ENCODE measurements at places on chromosomes 6 and 20.

GRCh38 chr6:133553652-133554051, 312.5 kb downstream of the EYA4 start:
- DNase-seq = peak; percentile 35

DNA sequence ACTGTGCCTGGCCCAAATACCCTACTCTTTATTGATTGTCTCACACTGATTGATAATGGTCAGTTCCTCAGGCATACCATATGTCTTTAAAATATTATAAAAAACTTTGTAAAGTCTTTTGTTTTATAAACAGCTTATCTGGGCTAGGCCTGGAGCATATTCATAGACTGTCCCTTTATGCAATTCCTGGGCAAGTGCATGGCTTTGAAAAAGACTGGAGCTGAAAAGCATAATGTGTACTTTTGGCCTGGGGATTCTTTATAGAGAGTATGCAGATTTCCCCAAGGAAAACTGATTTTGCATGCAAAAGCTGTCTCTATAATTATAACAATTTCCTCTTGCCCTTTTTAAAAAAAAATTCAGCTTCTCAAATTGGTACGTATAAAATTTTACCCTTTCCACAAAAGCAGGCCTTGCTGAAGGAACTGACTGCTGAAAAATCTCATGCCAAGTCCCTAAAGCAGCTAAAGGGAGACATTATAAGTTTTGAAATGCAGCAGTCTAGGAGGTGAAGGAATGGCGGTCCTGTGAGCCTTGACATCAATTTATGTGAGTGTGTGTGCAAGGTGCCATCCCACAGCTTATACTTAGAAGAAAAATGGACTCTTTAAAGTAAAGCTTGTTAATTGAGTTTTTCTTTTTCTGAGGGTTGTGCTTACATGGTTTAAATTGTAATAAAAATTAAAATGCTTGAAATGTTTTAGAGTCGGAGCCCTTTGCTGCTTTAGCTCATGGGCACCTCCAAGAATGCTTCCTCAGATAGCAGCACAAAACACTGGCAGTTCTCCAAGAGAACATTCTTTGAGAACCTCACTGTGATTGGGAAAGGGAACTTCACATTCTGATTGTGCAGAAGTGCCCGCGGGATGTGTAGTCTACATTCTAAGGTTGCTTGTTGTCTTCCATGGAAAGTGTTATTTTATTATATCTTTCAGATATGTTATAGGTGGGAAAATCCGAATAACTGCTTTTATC, 43.9 kb downstream of the PLCB4 start:
- DNase-seq = no peak

DNA sequence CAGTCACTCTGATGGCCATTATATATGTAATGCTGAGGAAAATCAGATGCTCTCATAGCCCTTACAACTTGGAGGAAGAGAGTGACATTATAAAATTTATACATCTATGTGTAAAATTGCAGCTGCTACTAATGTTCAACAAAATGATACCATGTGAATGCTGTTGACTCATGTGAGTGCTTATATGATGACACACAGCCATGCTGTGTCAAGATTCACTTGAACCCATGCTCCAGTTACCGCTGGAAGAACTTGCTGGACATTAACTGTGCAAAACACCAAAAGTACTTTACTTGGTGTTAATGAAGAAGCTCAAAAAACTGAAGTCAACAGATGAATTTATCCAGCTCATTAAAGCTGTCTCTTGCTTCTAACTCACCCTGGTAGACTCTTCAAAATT, 318.9 kb upstream of the PLCB4 start:
- DNase-seq = no peak

GRCh38 chr20:4795394-4795793, 73.7 kb downstream of the PRND start:
- DNase-seq = no peak

- DNase-seq = no peak
These were observed 15.4 kb downstream of the BPIFA2 start for GRCh38 chr20:33183312-33183711.

DNA sequence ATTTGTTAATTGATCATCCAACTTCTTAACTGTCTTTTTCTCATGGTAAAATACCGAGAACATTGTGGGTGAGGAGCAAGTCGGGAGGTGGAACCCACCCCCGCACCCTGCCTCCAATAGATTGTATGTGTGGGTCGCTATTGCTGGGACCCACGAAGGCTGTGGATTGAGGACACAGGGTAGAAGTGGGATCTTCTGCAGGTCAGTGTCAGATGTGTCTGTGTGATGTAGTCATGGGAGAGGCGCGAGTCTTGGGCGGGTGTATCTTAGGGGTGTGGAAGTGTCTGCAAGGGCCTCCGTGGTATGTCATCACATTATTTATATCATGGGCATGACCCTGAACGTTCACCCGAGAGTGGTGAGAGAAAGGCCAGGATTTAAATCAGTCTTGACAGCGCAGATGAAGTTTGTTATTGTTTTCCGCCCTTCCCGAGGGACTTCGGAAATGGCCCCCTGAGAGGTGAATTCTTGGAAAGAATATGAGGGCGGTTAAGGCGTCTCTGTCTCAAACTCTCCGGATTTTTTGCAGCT, 472 bp upstream of the PAQR8 start:
- DNase-seq = peak; percentile 48

DNA sequence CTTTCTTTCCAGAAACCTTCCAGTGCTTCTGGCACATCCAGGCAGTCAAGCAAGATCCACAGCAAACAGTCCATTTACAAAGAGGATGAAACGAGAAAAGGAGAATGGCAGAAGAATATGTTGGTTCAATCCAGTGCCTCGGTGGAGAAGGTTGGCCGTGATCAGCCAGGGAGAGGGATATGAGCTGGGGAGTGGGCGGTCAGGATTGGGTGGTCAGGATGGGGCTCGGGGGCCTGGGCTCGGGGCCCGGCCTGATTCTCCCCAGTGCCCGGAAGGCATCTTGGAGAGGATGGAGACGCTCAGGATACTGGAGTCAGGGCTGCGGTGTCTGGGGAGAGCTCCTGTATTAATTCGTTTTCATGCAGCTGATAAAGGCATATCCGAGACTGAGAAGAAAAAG, 61.3 kb downstream of the EFCAB8 start:
- DNase-seq = no peak

- DNase-seq = no peak
These were observed at the start of gene PRICKLE4 for GRCh38 chr6:41780551-41781365. Gene PRICKLE4 (plus strand): TSS chr6:41780782. CDS start chr6:41783474, 2,692 bp downstream.

DNA sequence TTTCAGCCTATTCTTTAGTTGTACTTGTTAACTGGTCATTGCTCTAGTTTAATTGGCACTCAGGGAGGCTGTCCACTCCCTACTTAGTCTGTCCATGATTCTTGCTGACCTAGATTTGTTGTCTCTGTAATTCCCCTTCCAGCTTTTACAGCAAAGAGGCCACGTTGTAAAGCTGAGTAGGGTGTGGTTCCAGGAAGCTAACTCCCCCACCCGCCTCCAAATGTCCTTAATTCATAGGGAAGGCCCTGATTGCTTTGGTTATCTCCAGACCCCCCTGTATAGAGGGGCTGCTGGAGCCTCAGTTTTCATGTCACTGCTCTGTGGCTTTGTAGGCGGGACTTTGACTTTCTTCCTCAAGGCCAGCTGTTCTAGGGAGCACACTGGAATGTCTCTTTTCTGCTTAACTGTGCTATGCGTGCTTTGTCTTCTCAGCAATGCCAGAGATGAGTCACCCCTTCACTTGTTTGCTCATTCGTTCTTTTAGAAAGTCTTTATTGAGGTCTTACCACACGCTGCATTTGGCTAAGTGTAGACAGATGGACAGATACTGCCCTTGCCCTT, 175.1 kb upstream of the JAG1 start:
- no peak for DNase-seq

DNA sequence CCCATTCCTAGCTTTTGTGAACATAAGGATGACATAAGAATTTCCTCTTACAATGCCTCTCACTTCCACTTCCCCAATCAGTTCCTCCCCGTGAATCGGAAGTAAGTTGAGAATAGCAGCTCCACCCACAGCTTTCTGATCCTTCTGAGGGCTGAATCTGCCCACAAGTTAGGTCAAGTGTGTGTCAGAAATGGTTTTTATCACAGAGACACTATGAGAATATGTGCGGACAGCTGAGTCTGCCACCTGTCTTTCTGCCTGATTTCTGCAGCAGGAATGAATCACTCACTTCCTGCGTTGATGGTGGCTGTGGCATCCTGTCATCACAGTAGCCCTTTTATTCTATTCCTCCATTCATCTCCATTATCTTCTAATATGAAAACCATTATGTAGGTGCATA, 70.2 kb downstream of the RIN2 start:
- DNase-seq = peak; percentile 18

- DNase-seq = no peak
These were observed 73.8 kb downstream of the JARID2 start for GRCh38 chr6:15319677-15320076.

- no peak for DNase-seq
These were observed 19.4 kb downstream of the ALDH8A1 start for GRCh38 chr6:134930463-134930862.

- no peak for DNase-seq
These were observed 245.6 kb downstream of the HIVEP2 start for GRCh38 chr6:142699391-142699790.

DNA sequence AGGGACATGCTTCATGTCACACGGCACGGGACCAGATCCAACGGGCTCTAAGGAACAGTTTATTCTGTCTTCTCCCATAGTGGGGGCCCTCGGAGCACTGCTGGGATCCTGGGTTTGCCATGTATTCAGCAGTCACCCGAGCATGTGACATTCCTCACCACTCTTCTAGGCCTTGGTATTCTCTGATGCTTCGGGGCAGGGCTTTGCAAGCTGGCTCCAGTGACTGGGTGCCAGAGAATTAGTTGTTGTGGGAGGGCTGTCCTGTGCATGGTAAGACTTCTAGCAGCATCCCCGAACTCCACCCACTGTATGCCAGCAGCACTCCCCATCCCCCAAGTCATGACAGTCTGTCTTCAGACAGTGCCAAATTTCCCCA, 5.4 kb downstream of the CCN5 start:
- DNase-seq = no peak

GRCh38 chr6:7728855-7729590, 3.1 kb downstream of the BMP6 start:
- DNase-seq = no peak

GRCh38 chr6:105364243-105364642, 38.6 kb downstream of the PREP start:
- DNase-seq = no peak

- no peak for DNase-seq
These were observed at the start of gene PTK6 for GRCh38 chr20:63536997-63537524. Gene PTK6 (minus strand): TSS chr20:63537376. CDS start chr20:63537314, 62 bp downstream.

GRCh38 chr20:47688385-47689381, 96.6 kb downstream of the SULF2 start:
- DNase-seq = no peak

DNA sequence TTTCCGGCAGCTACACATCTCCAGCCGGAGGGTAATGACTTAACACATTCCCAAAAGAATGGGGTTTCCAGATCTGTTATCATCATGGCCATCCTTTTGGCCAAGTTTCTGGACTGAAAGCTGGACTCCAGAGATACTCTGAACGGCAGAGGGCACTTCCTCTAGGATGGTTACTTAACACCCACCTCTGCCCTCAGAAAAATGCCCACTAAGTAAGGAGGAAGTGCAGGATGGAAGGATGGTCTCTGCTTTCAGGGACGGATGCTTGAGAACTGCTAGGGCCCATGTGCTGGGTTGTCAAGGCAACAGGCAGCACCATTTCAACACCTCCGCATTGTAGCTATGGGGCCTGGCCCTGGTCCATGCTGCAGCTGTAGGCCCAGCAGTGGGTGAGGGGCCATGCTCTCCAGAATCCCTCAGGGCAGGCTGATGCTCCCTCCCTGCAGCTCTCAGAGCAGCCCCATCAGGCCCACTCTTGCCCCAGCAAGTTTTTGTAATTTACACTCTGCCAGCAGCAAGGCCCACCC, 16.5 kb upstream of the TGM3 start:
- no peak for DNase-seq

DNA sequence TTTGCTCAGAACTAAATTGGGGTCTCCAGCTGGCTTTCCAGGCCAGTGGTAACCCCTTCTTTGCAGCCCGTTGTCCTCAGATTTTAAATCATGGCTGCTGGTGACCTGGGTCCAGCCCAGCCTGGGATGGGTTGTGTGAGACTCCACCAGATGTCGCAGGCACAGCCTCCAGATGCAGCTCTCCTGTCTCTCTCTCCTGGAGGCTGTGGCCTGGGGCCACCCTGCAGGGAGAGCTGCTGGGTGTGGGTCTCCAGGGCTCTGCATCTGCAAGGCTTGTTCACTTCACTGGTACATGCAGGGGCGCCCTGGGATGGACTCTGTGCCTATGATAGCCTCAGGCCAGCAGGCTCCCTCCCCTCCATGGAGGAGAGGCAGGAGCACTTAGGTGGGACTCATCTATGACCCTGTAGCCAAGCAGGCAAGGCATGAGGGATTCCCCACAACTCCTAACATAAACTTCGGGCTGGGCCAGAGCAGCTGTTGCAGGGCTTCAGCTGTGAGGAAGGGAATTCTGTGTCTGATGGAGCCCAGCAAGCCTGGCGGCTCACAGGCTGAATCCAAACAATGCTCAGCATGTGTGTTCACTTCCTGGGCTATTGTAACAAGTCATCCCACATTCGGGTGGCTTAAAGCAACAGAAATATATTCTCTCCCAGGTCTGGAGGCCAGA, 94.7 kb upstream of the NXT1 start:
- no peak for DNase-seq

- no peak for DNase-seq
These were observed 164.3 kb upstream of the RREB1 start for GRCh38 chr6:6943421-6943820.

DNA sequence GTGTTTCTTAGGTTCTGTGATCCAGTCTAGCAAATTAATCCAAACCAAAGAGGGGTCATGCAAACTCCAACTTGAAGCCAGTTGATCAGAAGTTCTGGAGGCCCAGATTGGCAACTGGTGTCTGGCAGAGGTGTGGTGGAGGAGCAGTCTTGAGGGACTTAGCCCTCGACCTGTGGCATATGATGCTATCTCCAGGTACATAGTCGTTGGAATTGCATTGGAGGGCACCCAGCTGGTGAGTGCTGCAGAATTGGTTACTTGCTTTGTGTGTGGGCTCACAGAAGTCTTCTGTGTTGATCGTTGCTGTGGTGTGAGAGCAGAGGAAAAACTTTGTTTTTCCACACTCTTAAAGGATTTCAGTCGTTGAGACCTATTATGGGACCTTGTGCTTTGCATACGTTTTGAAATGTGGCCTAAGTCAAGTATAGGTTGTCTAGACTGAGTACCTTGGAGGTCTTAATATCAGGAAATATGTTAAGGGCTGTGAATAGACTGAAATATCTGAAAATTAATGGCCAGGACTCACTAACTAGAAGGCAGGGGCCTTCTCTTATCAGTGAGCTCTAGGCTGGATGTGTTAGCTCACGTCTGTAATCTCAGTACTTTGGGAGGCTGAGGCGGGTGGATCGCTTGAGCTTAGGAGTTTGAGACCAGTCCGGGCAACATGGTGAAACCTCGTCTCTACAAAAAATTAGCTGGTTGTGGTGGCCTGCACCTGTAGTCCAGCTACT, 7.8 kb downstream of the PANK2 start:
- no peak for DNase-seq

Measured in CD4-positive, alpha-beta T cell treated with Interleukin-10 for 1 hour (primary cell).